Naive thymus-derived CD4-positive, alpha-beta T cell (primary cell): ENCODE measurements at places on chromosomes 11 and 22.

DNA sequence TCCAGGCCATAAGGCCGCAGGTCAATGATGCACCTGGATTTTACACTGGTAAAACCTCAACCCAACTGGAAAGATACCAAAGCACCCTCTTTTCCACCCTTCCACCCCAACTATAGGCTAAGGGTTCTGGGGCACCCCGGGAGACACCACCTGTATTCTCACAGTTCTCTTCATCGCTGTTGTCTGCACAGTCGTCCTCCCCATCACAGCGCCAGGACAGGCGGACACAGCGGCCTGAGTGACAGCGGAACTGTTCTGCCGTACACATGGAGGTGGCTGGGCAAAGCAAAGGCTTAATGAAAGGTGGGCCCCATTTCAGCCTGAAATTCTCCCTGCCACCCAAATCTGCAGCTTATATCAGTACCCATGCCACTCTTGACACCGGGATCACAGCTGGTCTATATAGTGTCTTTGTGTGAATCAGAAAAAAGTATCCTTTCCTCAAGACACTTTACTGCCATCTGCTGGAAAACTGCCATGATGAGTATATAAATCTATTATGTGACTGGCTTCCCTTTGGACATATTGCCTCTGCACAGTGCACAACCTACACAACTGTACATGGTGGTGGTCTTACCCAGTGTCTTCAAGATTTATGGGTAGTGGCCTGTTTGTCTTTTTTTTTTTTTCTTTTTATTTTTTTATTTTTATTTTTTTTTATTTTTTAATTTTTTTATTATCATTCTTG, 21.5 kb downstream of the LRP4 start:
- no peak for DNase-seq

DNA sequence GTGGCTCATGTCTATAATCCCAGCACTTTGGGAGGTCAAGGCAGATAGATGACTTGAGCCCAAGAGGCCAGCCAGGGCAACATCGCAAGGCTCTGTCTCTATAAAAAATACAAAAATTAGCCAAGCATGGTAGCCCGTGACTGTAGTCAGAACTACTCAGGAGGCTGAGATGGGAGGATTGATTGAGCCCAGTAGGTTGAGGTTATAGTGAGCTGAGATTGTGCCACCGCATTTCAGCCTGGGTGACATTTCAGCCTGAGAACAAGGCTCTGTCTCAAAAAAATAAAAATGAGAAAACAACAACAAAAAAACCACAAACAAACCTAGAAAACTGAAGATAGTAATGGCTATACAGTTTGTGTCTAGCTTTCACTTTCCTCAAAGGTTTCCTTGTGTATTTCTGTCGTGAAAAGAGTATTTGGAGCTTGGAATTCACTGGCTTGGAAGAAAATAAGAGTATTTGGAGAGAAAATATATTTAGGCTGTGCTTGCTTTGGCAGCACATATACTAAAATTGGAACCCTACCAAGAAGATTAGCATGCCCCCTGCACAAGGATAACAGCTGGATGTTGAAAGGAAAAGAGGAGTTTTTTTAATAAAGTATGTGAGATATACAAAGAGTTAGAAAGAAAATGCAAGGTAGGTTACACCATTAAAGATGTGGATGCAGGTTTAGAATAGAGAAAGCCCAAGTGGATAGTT, 3.9 kb upstream of the BIRC3 start:
- no peak for DNase-seq

DNA sequence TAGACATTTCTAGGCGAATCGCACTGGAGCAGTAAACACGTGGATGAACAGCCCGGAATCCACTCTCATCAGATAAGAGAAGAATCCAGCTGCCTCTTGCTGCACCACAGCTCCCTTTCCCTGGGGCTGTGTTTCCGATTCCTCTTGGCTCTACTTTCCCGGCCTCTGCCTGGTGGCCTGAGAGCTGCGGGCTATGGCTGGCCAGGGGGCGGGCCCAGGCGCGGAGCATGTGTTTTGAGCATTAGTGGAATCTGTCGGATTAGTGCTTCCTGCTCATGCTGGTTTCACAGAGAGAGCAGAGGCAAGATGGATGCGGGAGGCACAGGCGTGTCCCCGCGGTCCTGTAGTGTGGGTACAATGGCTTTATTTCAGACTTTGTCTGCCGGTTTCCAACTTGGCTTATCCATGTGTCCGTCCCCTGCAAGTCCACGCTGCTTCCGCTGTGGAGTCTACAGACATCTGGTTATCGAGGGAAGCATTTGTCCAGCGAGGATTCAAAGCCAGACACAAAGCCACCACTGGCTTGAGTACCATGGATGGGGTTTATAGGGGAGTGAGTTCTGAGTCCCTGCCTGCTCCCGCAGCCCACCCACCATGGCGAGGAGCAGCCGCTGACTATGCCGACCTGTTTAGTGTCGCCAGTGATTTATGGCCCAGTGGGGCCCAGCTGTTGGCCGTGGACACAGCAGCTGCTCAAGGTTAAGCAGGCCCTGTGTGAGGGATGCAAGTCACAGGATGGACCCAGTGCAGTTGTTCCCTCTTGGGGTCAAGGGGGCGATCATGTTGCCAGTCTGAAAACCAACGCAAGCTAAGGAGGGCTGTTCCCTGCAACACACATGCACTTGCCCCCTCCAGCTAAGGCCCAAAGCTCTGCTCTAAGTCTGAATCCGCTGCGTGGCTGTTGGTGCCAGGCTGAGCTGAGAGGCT, 43.3 kb upstream of the EP300 start:
- no peak for DNase-seq

GRCh38 chr22:26556904-26557303, 33.0 kb downstream of the TPST2 start:
- DNase-seq = no peak

- DNase-seq = no peak
These were observed 36.6 kb upstream of the FCHSD2 start for GRCh38 chr11:73178681-73179080.

GRCh38 chr22:41683616-41684015, 5.1 kb downstream of the SNU13 start:
- DNase-seq = no peak

GRCh38 chr11:5252192-5252918, 2.2 kb downstream of the HBG2 start:
- no peak for DNase-seq

DNA sequence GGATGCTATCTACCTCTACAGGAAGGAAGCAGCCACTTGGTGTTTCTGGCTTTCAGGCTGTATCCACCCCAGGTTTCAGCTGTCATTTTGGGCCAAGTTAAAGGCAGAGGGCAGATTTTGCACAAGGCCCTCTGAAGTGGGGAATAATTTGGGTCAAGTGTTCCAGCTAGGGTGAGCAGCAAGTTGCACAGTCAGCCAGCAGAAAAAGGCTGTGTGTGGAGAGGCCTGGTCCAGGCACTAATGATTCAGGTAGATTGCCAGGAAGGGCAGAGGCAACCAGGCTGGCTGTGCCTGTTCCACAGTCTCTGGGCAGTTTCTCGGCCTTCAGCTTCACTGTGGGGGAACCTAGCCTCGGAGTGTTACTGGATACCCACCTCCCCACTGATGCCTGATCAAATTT, 8.6 kb upstream of the ELF5 start:
- no peak for DNase-seq

DNA sequence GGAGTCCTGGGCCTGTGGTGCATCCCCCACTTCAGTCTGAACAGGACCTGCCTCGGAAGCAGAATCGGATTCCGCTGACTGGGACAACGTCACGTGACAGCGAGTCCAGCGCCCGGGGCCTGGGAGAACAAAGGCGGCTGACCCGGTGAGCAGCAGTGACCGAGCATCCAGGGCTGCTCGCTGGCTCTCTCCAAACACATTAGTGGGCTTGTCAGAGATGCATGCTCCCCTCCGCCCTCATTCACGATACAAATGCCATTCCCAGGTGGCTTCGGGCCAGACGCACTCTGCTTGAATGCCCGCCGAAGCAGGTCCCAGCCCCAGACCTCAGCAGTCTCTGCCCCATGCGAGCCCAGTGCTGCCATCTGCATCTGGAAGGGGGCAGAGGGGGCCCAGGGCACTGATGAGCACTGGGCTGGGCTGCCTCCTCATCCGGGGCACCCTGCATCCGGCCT, 91.0 kb downstream of the WNT7B start:
- no peak for DNase-seq

DNA sequence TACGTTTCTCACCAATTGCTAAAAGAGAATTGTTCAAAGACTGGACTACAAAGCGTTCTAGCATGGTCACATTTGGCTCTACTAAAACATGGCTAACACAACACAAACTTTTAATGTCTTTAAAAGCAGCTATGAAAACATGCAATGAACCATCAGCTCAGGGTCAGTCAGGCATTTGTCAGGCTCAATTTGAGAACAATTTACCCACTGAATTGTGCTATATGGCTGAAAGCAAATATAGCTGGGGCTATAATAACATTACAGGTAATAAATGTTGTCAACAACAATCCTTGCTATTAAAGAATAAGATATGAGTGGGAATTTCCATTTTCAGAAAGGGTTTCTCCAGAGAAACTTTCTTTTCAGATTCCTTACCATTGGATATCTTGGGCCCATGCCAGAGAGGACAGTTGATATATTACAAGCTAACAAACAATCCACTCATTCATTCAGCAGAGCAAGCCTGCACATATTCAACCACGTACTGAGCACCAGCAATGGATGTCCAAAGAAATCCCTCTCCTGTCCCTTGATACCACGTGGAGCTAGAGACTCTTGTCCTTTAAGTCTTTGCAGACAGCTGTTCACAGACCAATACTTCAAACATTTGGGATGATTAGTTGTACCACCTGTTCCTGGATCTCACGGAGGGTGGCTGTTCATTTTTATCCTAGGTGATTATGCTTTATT, 82.5 kb upstream of the DDI1 start:
- no peak for DNase-seq

GRCh38 chr11:92702805-92703448, 266.5 kb upstream of the MTNR1B start:
- DNase-seq = no peak

- no peak for DNase-seq
These were observed 79.0 kb downstream of the EFCAB6 start for GRCh38 chr22:43733138-43733537.
